ENCODE measurements at places on chromosomes 12 and 14.

- no peak for DNase-seq
These were observed 257.8 kb upstream of the LMO3 start for GRCh38 chr12:16863742-16864141.

- no peak for DNase-seq
These were observed 61.2 kb downstream of the DCAF5 start for GRCh38 chr14:69091695-69092094.

DNA sequence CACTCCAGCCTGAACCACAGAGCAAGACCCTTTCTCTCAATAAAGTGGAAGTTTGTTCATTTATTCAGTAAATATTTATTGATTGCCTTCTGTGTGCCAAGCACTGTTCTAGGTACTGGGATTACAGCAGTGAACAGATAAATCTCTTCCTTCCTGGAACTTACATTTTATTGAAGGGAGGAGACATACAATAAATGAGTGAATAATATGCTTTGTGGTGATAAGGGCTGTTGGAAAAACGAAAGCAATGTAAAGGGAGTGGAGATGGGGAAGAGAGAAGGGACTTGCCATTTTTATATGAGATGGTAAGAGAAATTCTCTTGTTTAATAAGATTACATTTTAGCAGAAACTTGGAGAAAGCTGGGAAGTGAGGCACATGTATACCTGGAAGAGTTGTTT lies 1.6 kb downstream of the GSKIP start:
- no peak for DNase-seq

GRCh38 chr14:92556863-92557543 lies 43.4 kb downstream of the RIN3 start:
- DNase-seq: no peak
